Fibroblast of skin of back (primary cell): ENCODE measurements at places on chromosomes 12 and 14.

- no peak for DNase-seq
These were observed 1.2 kb downstream of the FUT8 start for GRCh38 chr14:65413739-65414045.

- no peak for DNase-seq
These were observed 51.8 kb upstream of the FBRSL1 start for GRCh38 chr12:132437943-132438700.

DNA sequence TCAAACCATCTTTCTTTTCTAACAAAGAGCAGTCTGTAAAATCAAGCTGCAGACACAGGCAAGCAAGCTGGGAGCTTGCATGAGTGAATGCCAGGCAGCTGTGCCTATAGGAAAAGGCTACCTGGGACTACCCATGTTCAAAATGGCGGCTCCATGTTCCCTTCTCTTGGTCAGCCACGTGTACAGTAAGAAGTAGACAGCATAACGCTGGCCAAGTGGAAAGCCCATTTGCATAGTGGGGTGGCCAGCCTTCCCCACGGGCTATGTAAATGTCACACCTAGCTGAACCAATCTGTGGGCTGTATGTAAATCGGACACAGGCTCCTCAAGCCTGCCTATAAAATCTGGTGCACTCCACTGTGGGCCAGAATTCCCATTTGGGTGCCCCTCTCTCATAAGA, 117.1 kb downstream of the SYT10 start:
- DNase-seq: no peak

GRCh38 chr14:77203611-77204458, 22.2 kb downstream of the TMEM63C start:
- no peak for DNase-seq

DNA sequence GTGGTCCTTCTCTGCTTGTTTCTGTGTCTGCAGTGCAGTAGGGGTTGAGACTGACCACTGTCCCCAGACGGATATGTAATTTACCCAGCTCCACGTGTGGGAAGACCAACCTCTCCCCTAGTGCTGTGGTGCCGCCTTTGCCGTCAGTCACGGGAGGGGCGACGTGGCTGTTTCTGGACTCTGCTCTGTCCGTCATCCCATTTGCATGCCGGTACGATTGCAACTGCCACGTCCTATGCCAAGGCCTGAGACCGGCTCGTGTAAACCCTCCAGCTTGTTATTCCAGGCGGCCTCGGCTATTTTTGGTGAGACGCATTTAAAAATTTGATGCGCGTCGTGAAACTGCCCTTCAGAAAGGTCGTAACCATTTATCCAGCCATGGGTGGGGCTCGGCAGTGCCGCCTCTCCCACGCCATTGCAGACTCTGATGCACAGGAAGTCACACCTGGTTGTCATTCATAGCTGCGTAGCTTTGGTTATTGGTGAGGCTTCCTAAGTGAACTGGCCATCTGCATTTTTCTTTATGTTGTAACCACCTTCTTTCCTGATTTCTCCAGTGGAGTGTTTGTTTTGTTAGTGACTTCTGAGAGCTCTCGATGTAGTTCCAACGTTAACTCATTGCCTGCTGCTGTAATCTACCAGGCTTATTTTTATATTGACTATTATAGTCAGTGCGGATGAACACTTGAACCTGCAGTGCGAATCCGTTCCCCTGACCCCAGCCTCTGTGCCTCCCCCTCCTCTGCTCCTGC, 75.1 kb downstream of the ADGRD1 start:
- no peak for DNase-seq

GRCh38 chr12:130339951-130340350, 2.3 kb downstream of the PIWIL1 start:
- DNase-seq: no peak

- no peak for DNase-seq
These were observed 135.7 kb downstream of the CNTN1 start for GRCh38 chr12:40827683-40828592.

- no peak for DNase-seq
These were observed 941 bp upstream of the PPP1CC start for GRCh38 chr12:110743571-110744093.

DNA sequence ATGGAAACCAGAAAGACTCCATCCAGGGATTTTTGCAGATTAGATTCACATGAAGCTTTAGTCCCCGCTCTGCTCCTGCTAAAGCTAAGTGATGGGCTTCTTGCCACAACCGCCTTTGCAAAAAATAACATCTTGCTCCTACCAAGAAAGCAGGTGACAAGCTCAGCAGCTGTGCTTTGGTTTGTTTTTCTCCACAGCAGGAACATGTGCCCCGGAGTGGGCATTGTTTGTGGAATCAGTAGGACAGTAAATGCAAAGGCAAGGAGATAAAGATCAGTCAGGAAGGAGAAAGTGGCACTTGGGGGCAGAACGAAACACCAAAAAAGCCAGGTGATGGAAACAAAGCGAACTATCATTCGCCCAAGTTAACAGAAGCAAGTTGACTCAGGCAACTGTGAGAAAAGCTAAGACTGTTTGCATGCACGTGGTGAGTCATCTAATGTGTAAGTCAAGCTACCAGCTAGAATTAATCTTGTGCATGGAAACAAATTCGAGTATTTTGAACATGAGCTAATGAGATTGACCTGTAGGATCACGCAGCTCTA, 165.5 kb upstream of the PLXNC1 start:
- peak; percentile 73 for DNase-seq

DNA sequence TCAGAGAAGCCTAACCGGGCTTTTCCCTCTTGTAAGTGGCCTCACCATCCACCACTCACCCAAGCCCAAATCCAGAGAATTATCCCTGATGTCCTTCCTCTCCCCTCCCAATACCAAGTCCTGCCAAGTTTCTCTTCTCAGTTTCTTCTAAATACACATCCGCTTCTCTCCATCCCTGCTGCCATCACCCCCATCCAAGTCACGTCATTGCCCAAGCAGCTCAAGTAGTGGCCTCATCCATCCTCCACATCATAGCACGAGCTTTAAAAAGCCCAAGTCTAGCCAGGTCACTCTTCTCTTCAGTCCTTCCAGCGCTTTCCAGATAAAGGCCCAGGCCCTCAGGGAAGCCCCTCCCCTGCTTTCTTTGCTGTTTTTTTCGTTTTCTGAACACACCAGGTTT, 25.4 kb downstream of the IL31 start:
- no peak for DNase-seq

GRCh38 chr14:104215706-104216334, 77.4 kb downstream of the KIF26A start:
- DNase-seq: no peak

- DNase-seq: no peak
These were observed 66.3 kb downstream of the IFT43 start for GRCh38 chr14:76051717-76052465.

DNA sequence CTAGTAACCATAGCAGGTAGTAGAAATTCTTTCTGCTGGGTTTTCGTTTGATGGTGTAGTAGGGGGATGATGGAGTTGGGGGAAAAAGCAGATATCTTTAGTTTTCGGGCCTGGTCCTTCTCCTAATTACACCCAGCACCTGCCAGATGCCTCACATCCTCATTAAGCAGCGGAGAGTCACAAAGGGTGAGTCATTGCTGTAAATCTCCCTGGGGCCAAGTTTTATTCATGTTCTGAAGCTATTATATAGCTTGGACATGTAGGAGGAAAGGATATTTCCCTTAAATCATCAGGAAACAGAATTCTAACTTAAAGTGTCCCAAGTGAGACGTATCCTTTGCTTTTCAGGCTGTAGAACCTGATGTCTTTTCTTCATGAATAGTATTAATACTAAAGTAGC, 4.9 kb upstream of the NECAP1 start:
- DNase-seq: peak; percentile 34

DNA sequence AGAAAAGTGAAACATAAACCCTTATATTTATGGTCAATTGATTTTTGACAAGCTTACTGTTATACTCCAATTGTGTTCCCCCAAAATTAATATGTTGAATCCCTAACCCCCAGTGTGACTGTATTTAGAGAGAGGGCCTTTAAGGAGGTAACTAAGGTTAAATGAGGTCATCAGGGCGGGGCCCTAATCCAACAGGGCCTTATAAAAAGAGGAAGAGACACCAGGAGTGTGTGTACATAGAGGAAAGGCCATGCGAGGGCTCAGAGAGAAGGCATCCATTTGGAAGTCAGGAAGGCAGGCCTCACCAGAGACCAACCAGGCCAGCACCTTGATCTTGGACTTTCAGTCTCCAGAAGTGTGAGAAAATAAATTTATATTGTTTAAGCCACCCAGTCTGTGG, 6.5 kb upstream of the VTI1B start:
- no peak for DNase-seq

GRCh38 chr12:66061557-66062289, 68.8 kb downstream of the LLPH start:
- peak; percentile 21 for DNase-seq

DNA sequence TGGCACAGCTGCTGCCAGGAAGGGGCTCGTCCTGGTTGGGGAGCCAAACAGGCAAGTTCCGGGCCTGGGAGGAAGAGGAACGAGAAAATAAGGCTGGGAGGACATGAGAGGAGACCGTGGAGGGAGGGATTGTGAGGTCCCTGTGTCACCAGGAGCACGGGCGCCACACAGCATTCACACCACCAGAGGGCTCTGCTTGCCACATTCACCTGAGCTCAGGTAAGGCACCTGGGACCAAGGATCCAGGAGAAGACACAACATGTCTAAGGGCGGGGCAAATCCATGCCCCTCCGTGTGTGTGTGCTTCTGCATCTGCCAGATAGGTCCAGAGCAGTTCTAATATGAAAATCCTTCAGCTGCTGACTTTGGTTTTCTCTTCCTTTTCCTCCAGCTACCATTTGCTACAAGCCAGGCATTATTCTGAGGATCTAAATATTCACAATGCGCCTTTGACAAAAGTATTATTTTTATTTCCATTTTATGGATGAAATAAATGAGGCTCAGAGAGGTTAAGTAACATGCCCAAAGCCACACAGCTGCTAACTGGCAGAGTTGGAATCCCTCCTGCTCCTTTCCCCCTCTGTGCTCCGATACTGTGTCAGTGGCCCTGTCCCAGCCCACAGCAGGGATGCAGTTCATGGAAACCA, 14.6 kb downstream of the RAPGEF3 start:
- no peak for DNase-seq

DNA sequence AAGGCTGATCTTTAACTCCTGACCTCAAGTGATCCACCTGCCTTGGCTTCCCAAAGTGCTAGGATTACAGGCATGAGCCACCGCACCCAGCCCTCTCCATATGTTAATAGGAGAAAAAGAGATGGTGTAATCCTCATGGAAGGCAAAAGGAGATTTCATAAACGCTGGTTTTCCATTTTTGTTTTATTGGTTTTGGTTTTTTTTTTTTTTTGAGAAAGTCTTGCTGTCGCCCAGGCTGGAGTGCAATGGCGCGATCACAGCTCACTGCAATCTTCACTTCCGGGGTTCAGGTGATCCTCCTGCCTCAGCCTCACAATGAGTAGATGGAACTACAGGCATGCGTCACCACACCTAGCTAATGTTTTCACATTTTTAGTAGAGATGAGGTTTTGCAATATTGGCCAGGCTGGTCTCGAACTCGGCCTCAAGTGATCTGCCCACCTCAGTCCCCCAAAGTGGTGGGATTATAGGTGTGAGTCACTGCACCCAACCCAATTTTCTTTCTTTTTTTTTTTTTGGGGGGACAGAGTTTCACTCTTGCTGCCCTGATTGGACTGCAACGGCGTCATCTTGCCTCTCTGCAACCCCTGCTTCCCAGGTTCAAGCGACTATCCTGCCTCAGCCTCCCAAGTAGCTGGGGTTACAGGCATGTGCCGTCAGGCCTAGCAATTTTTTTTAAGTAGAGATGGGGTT, 8.1 kb downstream of the PTGES3 start:
- no peak for DNase-seq

- no peak for DNase-seq
These were observed 295.4 kb upstream of the PPFIA2 start for GRCh38 chr12:82054566-82054965.

DNA sequence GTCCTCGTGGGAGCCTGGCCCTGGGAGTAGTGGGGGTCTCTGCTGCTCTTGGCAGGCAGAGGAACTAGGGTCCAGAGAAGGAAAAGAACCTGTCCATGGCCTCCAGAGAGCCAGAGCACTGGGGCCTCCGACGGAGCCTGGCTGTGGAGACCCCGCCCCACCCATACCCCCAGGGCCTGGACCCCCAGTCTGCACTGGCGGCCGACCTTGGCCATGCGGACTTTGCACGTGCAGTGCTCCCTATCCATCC, 1.1 kb downstream of the BEGAIN start:
- DNase-seq: no peak

DNA sequence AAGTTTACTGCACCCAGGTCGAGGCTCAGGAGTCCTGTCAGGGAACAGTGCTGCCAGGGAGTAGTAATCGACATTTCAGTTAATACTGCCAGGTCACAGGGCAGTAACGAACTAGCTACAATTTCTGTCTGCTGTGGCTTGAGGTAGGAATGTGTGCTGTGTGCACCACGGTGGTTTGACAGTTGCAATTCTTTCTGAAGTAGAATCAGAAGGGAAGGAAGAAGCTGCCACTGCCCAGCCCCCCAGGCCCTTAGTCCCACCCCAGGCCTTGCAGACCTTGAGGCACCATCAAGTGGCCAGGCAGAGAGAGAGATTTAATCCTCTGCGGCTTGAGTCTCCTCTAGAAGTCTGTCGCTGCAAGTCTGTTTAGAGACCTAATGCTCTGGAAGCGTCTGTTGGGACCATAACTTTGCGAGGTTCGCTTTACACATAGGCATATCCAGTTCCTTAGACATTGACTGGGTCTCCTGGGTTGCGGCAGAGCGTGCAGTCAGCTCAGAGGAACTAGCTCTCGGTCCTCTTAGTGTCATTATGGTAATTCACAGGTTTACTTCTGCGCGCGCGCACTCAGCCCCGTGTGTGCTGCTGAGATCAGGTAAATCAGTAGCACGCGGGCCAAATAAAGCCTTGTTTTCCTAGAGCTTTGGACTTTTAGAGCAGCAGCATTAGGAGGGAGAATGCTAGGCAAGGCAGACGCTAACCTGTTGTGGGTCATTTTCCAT, 9.8 kb downstream of the NKX2-1 start:
- DNase-seq: no peak

DNA sequence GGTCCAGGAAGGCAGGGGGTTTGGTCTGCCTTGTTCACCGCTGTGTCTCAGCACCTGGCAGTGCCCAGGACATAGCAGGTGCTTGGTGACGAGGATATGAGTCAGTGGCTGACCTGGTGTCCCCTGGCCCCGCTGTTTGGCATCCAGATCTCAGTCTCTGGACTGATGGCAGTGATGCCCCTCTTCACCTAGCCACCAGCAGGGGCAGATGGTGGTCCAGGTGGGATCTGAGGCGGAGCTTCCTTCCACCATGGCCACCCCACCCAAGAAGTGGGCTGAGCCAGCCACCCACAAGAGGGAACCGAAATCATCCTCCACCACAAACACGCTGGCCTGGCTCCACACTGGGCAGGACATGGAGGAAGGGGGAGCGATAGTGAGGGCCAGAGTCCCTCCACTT, 16.1 kb upstream of the SH2B3 start:
- DNase-seq: no peak

GRCh38 chr12:110647631-110648040, 33.7 kb downstream of the TCTN1 start:
- DNase-seq: no peak

DNA sequence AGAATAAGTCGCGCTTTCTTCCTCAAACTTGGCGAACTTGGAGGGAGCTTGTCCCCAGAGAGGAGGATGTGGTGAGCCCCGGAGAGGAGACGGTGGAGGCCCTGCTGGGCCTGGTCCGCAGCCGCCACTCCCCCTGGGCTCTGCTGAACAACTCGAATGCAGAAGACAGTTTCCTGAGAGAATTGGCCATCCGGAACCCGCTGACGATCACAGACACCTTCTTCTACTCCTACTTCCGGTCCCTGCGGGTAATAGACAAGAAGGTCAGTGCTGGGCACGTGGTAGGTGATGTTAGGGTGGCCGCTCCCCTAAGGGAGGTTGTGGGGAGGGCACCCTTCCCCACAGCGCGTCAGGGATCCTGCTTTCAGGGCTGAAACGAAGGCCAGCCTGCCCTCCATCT, 1.6 kb downstream of the LRRC43 start:
- no peak for DNase-seq

GRCh38 chr14:65824285-65824977, 411.9 kb downstream of the FUT8 start:
- peak; percentile 64 for DNase-seq
